ENCODE measurements at places on chromosomes 6 and 20.

- DNase-seq = no peak
These were observed 1.1 kb downstream of the PCSK2 start for GRCh38 chr20:17227669-17228623.

DNA sequence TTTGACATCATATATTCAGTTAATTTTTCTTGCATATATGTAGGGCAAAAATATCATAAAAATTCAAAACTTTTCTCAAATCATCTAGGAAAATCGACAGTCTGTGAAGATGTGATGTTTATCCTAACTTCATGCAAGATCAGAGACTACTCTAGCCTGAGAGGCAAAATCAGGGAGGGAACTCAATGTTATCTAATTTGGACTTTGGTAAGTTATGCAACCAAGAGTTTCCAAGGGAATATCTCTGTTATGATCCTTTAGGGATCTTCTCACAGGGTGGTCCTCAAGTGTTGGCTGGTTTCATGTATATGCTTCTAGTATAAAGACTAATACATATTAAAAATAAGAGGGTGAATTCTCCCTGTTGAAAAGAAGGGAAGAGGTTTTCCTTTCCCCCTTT, 723.9 kb downstream of the KHDRBS2 start:
- DNase-seq = no peak

- no peak for DNase-seq
These were observed 145.9 kb downstream of the CDC5L start for GRCh38 chr6:44533421-44533820.

- no peak for DNase-seq
These were observed 46.9 kb upstream of the TRERF1 start for GRCh38 chr6:42498473-42499128.

DNA sequence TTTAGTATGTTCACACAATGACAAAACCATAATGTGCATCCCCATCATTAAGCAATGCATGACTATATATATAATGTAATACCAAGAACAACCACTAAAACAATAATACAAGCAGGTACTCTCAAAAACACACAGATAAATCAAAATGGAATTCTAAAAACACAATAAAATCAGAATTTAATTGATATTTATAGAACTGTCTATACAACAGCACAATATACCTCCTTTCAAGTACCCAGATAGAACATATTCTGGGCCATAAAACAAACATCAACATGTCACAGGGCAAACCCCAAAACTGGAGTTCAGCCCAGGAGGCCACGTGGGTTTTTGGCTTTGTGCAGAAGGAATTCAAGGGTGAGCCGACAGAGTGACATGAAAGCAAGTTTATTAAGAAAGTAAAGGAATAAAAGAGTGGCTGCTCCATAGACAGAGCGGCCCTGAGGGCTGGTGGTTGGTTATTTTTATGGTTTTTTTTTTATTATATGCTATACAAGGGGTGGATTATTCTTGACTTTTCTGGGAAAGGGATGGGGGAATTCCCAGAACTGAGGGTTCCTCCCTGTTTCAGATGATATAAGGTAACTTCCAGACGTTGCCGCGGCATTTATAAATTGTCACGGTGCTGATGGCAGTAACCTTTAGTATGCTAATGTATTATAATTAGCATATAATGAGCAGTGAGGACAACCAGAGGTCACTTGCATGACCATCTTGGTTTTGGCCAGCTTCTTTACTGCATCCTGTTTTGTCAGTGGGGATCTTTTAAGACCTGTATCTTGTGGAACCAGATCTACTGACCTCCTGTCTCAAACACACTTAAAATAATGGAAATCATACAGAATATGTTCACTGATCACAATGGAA, 5.6 kb downstream of the RAB23 start:
- DNase-seq = peak; percentile 59

Data from fibroblast of mammary gland (primary cell).